Glomerular endothelial cell (primary cell): ENCODE measurements at places on chromosomes 3 and 15.

DNA sequence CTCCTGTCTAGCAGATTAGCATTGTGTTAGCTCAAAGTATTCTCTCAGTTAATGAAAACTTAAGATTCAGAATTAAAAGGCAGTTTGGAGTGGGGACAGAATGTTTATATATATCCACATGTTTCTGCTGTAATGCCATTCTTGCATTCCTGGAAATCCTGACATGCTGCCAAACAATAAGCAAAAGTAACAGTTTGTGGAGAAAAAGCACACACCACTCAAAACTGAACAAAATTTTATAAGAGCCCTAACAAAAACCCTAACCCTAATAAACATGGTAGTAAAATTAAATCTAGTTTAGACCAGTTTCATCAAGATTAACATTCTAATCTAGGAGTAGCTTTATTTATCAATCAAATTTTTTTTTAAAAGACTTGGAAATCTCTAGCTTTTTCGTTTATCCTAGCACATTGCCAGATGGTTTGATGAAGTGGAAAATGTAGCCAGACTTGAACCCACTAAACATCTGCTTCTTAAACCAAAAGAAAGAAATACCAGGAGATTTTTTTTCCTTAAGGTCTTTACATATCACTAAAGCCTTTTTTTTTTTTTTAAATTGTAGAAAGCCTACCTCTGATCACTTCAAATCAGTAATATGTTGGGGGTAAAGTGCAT lies 3.7 kb downstream of the TCAIM start:
- DNase-seq, result no peak

- no peak for DNase-seq
These were observed 185.2 kb upstream of the IL12A start for GRCh38 chr3:159803459-159803858.

- no peak for DNase-seq
These were observed 428.2 kb upstream of the RGMA start for GRCh38 chr15:93517176-93517575.

DNA sequence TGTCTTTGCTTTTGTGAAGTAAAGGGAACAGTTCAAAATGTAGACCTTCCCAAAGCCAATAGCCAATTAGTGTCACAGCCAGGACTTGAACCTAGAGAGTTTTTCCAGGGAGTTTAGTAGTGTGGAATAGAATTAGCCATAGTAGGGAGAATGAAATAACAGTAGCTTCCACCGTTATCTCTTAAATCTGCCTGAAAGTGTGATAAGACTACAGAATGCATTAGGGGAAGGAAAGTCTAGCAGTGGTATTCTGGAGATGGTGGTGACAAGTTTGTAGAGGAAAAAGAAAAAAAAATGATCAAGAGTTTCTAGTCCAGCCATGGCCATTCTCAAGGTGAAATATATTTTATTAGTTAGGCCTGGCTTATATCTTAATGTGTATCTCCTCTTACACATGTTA lies 13.8 kb downstream of the ATP11B start:
- no peak for DNase-seq

DNA sequence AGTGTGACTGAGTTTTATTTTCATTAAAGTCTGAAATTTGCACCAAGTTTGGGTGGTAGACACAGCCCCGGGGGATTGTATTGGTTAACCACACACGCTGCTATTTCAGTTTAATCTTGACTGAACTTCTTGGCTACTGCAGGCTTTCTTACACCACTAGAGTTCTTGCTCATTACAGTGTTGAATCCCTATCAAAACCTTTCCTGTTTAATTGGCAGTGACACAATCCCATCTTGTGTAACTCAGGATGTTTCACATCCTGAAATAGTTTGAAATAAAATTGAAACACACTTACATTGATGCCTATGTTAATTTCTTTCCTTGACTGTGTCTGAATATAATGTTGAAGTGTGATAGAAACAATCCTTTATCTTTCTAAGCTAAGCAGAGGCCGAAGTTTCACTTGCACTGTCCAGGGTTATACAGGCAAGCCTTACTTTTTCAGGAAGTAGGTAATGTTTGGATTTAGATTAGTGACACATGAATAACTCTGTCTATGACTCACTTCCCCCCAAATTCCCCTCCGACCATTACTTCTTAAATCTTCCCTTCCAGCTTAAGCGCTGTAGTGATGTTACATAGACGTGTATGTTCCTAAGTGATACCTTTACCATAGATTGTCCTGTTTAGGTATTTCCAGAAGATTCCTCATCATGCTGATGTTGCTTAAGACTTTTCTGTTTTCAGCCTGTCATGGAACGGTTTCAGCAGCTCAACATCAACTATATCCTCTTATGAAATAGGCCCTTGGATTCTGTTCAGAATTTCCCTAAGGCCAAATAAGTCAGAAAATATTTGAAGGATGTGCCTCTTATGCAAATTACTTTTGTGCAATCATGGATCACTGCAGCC lies 16.8 kb downstream of the ATG7 start:
- DNase-seq, result peak; percentile 81

DNA sequence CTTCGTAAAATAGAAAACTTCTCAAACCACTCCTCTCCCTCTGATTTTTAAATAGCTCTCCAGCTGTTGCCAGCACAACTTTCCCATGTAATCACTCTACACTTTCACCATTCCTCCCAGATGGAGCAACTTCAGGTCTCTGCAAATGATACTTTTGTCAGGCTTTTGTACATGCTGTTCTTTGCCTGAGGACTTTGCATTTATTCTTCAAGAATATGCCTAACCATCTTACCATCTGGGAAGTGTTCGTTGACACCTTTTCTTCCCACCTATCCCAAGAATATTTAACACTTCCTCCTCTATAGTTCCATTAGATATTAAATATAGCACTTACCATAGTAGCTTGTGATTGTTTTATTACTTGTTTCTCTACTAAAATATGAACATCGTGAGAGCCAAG lies 703.7 kb downstream of the CADM2 start:
- DNase-seq, result no peak

GRCh38 chr15:75620058-75620820 lies 5.3 kb downstream of the SNUPN start:
- DNase-seq, result no peak

GRCh38 chr3:141225939-141226338 lies 5.7 kb upstream of the PXYLP1 start:
- DNase-seq, result no peak

DNA sequence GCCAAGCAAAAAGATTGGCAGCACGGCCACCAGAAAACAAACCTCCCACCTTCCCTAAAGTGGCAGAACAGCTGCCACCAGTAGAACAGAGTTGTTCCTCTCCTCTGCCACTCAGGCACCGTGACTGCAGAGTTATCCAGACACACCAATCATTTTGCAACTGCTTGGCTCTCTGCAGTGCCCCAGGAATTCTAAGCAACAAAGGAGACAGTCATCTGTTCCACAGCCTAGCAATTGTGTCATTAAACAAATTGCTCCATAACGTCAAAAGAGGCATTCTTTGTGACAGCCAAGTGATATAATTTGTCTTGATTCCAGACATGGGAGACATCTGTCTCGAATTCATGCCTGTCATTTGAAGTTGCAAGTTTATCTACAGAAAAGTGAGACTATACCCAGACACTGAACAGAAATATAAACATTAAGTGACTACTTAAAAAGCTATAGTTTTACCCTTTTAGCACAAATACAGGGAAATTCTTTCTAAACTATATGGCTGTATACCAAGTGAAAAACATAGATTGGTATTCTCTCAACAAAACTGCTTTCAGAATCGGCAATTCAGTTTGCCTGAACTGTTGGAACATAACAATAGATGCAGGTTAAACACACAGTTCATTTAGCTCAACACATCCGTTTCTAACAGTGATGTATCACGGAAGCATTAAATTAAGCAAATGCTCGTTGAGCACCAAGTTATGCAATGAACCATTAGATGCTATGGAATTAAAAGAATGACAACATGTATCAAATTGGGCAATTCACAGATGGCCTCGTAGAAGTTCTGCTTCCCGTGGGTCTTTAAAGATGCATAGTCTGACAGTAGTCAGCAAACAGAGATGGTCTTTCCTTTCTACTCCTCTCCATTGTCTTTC lies 281.3 kb downstream of the FGF12 start:
- no peak for DNase-seq

DNA sequence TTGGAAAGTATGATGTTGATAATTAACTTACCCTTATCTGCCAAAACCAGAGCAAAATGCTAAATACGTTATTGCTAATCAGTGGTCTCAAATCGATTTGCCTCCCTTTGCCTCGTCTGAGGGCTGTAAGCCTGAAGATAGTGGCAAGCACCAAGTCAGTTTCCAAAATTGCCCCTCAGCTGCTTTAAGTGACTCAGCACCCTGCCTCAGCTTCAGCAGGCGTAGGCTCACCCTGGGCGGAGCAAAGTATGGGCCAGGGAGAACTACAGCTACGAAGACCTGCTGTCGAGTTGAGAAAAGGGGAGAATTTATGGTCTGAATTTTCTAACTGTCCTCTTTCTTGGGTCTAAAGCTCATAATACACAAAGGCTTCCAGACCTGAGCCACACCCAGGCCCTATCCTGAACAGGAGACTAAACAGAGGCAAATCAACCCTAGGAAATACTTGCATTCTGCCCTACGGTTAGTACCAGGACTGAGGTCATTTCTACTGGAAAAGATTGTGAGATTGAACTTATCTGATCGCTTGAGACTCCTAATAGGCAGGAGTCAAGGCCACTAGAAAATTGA lies 59.7 kb downstream of the DCUN1D1 start:
- no peak for DNase-seq

DNA sequence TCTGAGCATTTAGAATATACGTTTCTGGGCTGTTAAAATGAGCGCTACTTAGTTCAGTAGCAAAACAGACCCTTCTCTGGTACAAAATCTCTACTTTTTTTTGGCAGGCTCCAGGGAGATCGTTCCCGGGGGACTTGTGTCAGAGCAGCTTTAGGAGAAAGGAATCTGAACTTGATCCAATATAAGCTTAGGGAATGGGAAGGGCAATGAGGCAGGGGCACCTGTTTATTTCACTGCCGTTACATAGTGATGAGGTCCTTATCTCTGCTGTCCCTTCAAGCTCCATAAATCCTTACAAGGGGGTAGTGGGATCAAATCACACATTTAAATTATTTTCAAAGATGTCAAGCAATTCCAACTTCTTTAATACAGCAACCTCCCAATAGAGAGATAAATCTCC lies 128.7 kb upstream of the BNIP2 start:
- DNase-seq, result no peak

DNA sequence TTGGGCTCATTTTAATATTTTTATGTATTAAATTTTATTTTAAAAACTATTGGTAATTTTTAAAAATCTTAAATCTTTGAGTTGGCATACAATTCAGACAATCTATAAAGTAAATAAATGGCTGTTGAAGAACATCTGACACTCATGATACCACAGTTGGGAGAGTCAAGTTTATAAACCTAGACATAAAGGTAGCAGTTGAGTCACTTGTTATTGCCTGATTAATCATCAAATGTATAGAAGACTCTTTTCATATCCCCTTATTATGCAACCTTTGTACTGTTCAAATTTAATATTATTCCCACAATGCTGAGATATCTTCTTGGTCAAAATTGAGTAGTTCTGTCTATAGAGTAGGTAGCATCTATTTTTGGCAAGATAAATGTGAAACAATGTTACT lies 19.6 kb downstream of the PAQR9 start:
- DNase-seq, result no peak

DNA sequence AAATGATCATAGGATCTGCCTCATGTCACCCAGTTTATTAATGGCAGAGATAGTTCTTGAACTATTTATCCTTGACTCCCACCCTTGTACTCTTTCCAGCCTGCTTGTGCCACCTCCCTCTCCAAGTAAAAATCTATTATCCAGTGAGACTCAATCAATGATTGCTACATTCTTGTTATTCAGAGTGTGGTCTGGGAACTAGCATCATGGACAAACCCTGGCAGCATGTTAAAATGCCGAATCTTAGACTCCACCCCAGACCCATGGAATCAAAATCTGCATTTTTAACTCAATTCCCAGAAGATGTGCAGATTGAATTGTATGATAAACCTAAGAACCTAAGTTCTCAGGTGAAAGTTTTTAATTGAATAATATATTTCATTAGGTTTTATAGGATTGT lies 34.7 kb upstream of the PYDC2 start:
- no peak for DNase-seq

GRCh38 chr15:90871139-90871715 lies 2.8 kb downstream of the FURIN start:
- no peak for DNase-seq

DNA sequence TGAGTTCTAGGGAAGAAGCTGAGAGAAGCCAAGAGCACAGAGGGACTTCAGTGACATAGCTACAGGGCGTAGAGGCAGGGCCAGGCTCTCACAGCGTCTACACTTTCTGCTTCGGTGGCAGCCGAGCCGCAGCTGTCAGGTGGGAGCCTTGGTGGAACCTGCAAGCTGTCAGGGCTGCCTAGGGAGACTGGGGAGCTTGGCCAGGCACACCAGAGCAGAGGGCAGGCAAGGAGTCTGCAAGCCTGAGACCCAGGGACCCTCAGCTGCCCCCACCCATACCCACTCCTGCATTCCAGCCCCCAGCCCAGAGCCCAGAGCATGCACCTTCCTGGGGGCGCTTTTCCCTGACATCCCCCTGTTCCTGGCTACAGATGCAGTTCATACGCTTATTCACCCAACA lies 13.4 kb upstream of the KLF15 start:
- DNase-seq, result no peak

DNA sequence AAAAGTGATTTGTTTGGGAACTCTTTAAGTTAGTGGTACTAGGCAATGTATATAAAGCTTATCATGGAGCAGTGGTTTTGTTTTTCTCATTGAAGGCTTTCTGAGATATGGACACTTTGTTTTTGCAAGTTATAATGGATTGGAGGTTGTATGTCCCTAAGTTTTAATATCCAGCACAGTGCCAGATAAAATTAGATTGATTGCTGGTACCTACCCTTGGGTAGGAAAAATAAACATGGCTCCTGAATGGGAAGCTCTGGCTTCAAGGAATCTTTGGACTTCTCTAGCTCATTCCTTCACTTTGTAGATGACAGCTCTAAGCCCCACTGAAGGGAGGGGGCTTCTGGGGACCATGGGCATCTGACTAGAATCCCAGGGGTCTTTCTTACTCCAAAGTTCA lies 81.8 kb upstream of the SKOR1 start:
- no peak for DNase-seq

DNA sequence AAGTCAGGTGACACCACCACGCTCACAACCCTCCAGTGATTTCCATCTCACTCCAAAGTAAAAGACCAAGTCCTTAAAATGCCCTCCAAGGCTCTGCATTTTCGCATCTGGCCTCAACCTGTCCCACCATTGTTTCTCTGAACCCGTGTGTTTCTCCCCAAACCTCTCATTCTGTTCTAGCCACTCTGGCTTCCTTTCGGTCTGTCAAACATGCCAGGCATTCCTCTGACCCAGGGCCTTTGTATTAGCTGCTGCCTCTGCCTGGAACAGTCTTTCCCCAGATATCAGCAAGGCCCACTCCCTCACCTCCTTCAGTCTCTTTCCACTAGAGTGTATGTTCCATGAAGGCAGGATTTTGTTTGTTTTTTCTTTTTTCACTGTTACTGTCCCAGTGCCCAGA lies 16.0 kb downstream of the MAP2K5 start:
- no peak for DNase-seq

GRCh38 chr3:114336122-114336697 lies 42.4 kb downstream of the TIGIT start:
- no peak for DNase-seq
